ENCODE measurements at places on chromosomes 2 and 18. TPM values are rescaled to one million over a fixed set of nuclear protein-coding genes. Genes with fewer than 3 reads are reported as not detected.

GRCh38 chr2:174336501-174337336 lies 2.0 kb downstream of the SP9 start:
- no peak for DNase-seq

OSBPL6 gene
- 7.2 TPM for total RNA-seq

PXDN gene
- total RNA-seq: 18.7 TPM

CFC1 gene
- total RNA-seq: 1.3 TPM

DNA sequence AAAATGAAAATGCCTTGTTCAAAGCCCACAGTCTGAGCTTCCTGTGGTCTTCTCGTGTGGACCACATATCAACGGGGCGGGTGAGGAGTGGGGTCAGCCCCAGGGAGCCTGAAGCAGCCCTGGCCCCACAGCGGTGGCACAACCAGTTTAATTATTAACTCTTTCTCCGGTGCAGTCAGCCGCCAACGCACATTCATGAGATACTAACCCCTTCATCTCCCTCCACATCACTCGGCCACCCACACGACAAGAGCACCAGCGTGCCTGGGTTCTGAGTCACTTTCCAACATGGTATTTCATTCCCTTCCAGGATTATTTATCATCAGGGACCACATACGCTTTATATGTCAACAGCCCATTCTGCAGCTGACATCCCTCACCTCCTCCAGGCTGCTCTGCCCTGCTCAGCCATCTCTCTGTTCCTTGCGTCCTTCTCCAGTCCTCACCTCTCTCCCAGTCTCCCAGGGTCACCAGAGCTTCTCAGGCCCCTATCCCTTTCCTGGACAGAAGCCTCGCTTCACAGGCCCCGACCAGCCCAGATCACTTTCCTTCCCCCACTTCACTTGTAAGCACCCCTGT lies 48.0 kb upstream of the ID2 start:
- DNase-seq: no peak

DNA sequence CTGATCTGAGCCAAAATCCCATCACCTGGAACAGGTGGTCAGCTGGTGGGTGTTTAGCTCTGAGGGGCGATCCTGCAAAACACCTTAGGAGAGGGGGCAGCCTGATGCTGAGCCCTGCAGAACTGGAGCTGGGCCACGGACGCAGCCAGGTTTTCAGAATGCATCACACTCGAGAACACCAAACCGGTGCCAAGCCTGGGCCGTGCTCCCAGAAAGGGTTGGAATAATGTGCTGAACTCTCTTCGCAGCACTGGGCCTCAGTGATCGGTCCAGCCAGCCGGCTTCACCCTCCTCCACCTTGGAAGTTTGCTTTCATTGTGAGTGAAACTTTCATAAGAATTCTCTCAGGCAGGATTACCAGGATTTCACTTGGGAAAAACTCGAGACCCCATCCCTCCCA lies 56.5 kb upstream of the TTC39C start:
- DNase-seq: peak; percentile 85

- peak; percentile 47 for DNase-seq
These were observed 23.6 kb downstream of the SUCLG1 start for GRCh38 chr2:84435345-84436025.

- DNase-seq: no peak
These were observed 1185.2 kb upstream of the PIK3C3 start for GRCh38 chr18:40769786-40770185.

DNA sequence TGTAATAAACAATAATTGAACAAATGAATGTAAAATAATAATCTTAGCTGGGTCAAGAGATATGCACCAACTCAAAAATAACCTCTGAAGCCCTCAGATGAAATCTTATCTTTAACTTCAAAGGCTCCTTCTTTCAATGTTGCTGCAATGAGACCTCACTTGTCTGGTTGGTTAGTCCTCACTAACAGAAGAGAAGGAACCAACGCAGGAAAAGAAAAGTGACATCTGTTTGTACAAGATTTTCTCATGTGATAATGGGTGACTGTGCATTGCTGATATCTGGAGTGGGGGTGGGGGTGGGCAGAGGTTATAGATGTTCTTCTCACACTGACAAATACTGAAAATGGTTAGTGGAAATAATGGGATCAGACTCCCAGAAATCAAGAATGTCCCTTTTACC lies 2.6 kb downstream of the SCN7A start:
- DNase-seq: no peak

- no peak for DNase-seq
These were observed 101.5 kb upstream of the LPIN2 start for GRCh38 chr18:3114451-3114850.

UGT1A3 gene
- not detected for total RNA-seq

DNA sequence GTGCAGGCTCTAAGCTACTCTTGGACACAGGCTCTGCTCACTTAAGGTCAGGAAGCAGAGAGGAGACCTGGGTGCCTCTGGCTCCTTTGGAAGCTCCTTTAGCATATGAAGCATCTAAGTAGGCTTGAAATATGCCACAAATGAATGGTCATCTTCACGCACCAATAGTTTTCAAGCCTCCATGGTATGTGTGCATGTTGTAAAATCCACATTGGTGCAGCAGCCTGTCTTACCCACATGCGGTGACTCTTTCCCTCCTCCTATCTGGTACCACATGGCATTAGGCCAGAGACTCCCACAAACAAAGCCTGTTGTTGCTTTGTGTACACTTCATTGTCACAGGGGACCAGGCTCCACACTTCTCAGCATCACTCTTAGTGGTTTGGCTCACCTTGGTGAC lies 442.2 kb upstream of the RAB12 start:
- no peak for DNase-seq

GRCh38 chr18:79470547-79470946 lies 74.8 kb downstream of the NFATC1 start:
- DNase-seq: no peak

DNA sequence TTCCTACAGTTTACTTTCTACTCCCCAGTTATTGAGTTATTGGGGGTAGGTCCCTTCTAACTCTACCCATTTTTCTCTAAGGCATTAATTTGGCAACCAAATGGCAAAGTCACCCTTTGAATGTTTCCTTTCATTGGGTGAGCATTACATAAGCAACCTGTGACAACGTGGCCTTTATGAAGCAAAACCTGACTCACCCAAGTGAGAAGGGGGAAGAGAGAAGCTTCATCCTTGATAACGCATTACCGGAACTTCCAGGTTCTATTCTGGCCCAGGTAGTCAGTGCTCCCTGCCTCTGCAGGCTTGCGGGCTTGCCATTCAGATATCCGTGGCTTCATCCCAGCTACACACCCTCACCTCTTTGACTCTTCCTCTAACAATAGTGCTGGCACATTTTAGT lies 39.1 kb upstream of the FAM124B start:
- no peak for DNase-seq

CCDC150 gene
- 1.6 TPM for total RNA-seq

UGT1A4 gene
- not detected for total RNA-seq

CXCR4 gene
- total RNA-seq: 3.6 TPM

- DNase-seq: no peak
These were observed 42.2 kb upstream of the ZC3H15 start for GRCh38 chr2:186443851-186444250.

DNA sequence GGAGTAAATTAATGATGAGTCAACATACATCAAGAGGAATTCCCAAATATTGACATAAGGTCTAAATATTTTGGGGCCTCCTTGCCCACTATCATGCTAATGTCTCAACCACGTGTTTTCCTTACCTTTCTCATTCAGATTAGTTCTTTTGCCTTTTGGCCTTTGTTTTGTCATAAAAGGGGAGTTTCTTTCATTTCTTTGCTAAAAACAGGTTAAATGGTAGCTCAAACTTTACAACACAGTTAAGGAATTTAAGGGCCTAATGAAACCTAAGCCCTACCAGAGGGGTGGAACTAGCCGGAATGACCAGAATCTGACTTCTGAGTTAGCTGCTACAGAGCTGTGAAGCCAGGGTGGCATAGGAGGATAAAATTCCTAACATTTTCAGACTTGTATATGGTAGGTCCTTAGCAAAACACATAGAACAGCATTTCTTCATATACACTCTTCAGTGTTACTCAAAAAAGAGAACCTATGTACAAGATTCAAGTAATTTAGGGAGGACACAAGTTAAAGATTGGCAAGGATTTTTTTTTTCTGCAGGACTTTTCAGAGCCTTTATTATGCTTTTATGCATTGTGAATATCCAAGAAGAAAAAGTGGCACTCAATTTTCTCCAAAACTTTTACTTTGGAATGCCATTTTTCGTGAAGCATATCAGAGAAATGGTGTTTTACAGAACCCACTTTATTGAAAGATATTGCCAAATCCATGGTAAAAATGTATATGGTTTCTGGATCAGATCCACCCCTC lies 633.1 kb downstream of the ARHGAP15 start:
- no peak for DNase-seq

FBXO36 gene
- 1.7 TPM for total RNA-seq

ABCG5 gene
- total RNA-seq: not detected

DNA sequence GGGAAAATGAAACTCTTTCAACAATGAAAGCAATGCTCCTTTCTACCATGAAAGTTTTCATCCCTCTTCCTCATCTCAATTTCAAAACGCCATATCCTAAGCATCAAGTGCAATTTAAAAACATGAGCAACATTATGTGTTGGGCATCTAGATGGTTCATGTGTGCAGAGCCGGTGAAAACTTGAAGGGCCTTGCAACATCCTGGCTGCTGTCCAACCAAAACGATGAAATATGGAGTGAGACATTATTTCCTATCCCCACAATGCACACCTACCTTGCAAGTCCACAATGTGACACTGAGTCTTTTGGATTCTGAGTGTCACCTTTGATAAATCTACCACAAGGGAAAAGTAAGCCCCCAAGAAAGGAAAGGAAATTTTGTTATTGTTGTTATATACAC lies 110.0 kb downstream of the NCKAP5 start:
- no peak for DNase-seq

DNA sequence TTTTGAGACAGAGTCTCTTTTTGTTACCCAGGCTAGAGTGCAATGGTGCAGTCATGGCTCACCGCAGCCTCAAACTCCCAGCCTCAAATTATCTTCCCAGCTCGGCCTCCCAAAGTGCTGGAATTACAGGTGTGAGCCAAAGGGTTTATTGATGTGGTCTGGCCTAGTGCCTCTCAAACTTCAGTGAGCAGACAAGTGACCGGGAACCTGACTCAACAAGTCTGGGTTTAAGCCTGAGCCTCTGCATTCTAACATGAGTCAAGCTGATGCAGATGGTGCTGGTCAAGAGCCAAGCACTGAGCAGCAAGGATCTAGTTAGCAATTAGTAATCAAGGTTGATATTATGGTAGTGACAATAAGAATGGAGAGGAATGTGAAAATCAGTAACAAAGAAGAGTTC lies 21.3 kb downstream of the CDK15 start:
- DNase-seq: no peak

HOXD13 gene
- total RNA-seq: not detected

GRCh38 chr2:227862227-227862740 lies 9.1 kb upstream of the DAW1 start:
- no peak for DNase-seq

DNA sequence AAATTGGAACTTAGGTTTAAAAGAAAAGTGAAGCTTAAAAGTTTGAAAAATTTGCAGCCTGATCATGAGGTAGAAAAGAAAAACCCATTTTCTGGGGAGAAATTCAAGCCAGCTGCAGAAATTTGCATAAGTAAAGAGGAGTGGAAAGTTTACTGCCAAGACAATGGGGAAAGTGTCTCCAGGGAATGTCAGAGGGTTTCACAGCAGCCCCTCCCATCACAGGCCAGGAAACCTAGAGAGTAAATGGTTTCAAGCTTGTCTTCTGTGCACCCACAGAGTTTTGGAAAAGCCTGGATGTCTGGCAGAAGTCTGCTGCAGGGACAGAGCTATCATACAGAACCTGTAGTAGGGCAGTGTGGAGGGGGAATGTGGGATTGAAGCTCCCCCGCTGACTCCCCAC lies 254.0 kb upstream of the FSIP2 start:
- no peak for DNase-seq

DNA sequence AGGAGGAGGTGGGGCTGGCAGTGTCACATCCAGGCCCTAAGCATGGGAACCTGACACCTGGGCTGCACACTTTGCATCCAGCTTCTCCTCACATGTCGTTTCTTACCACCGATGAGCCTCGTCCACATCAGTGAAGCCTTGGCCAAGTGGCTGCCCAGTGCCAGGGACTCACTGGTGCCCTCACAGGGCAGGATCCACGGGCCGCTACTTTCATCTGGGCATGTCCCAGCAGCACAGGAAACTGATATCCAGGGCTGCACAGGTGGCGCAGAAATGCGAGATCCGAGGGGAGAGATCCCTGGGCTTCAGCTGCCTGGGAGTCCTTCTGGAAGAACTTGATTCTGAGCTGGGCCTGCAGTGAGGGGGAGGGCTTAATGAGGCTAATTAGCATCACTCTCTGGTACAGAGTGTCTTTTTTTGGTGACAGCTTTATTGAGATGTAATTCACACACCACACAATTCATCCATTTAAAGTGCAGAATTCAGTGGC lies 291.6 kb upstream of the HDAC4 start:
- no peak for DNase-seq

- no peak for DNase-seq
These were observed 84.8 kb upstream of the BCL2L11 start for GRCh38 chr2:111035830-111036441.

Data from right cardiac atrium (tissue), 5 donors.